AML-193 (cell line): ENCODE measurements at places on chromosomes 7 and 10.

- no peak for DNase-seq
Measured at GRCh38 chr7:44144968-44145478, 3.9 kb upstream of the MYL7 start.

DNA sequence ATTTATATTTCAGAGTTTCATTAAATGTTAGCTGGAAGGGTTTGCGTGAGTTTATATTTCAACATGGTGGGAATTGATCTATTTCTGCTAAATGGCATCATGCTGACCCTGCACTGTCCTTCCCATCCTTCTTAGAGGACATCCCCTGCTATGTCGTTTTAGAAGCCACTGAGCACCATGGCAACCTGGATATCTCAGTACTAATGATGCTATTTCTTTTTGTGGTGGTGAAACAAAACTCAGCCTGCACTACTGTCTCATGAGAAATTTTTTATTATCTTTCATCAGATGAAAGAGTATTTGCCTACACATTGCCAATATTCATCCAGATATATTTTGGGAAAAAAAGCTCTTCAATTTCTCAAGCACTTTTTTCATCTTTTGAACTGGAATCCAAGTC, 12.1 kb downstream of the EPDR1 start:
- DNase-seq = no peak

DNA sequence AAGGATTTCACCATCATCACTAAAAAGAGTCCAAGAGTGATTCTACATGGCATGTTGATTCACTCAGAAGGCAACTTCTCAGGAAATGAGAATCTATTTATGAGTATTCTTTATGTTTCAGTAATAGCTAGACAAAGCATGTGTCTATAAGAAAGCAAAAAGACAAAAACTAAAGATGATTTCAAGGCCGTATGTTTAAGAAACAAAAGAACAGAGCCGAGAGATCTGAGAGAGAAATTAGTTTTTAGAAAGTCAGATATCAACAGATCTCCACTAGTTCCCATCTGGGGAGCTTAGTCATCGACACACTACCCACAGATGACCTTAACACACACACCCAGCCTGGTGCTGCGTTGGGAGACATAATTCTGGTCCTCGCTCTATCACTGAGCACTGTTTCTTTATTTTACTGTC, 21.0 kb downstream of the PIP4K2A start:
- DNase-seq = peak; percentile 38

GRCh38 chr10:79193694-79194382, 125.1 kb downstream of the ZMIZ1 start:
- no peak for DNase-seq

DNA sequence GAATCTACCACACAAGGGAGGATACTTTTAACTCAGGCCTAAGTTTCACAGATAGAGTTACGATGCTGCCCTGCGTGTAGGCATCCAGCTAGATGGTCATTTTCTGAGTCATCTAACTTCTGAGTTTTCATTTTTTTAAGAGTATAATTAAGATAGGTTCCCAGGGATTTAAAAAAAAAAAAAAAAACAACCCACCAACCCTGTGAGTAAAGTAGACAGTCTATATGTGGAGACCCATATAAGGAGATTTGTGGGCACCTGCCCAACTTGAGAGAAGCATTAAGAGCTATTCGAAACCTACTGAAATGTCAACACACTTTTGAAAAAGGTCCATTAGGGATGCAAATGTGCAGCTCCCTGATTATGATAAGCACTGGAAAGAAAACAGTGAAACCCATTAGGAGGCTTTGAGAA, 257.3 kb downstream of the TRIL start:
- no peak for DNase-seq

DNA sequence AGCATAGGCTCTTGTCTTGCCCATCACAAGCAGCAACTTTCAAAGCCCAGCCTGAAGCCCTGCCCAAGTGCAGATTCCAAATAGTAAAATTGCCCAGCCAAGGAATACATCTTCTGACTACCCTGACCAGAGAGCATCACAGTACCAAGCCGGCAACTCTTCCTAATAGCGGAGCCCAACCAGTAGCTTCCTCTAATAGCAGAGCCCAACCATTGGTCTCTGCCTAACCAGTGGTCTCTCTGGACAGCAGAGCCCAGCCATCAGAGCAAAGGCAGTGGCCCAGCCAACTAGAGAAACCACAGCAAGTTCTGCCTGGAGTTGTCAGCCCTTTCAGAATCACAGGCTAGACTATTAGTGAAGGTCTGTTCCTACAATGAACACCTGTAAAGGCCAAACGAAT, 285.6 kb downstream of the HGF start:
- DNase-seq = no peak

- no peak for DNase-seq
Measured at GRCh38 chr7:8044761-8045430, 76.3 kb downstream of the GLCCI1 start.

DNA sequence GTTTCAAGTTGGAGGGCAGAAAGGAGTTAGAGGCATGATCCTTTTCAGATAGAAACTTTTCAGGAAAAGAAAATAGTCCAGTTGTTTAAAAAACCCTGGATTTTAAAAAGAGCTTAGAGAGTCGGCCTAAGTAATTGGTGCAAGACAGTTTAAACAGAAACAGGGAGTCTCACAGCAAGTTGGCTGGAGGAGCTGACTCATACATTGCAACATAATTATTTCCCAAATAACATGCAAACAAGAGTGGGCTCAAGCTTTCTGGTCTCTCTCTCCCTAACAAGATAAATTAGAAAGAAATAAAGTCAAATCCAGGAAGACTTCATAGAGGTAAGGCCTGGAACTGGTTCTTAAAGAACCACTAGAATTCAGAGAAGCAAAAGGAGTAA, 100.3 kb upstream of the AGBL3 start:
- DNase-seq = peak; percentile 0

GRCh38 chr7:16774986-16775385, 21.4 kb downstream of the TSPAN13 start:
- DNase-seq = no peak

DNA sequence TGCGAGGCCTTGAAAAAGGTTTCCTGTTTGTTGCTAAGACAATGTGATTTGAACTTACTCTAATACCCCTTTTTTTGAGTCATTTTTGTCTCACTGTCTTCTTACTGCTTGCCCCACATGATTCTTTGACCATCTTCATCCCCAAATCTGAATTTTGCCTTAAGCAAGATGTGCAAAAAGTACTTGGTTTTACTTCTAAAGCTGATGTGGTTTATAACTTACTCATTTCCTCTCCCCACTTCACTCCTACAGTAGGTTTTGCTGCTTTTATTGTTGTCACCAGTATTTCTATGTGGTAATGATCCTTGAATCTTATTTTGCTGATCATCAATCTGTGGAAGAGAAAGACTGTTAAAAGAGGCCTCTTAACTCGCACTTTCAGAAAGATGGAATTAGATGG, 396.4 kb downstream of the SDK1 start:
- DNase-seq = no peak

GRCh38 chr10:80582286-80582960, 44.7 kb downstream of the SH2D4B start:
- DNase-seq = no peak

DNA sequence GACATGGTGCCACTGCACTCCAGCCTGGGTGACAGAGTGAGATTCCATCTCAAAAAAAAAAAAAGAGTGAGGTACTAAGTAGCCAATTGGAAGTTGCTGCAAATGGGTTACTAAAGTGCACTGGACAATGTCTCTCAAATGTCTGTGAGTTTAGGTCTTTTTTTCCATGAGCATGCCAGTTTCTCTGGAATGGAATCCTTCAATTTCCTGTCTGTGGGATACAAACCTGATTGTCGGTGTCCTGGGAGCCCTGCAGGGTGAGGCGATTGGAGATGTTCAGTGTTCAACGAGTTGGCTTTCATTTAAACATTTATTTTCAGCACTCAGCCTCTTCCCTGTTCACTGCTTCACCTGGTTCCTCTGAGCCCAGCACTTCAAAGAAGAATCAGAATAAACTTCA, 5.3 kb upstream of the CALD1 start:
- DNase-seq = no peak

- DNase-seq = no peak
Measured at GRCh38 chr10:120760253-120760652, 90.9 kb upstream of the WDR11 start.

DNA sequence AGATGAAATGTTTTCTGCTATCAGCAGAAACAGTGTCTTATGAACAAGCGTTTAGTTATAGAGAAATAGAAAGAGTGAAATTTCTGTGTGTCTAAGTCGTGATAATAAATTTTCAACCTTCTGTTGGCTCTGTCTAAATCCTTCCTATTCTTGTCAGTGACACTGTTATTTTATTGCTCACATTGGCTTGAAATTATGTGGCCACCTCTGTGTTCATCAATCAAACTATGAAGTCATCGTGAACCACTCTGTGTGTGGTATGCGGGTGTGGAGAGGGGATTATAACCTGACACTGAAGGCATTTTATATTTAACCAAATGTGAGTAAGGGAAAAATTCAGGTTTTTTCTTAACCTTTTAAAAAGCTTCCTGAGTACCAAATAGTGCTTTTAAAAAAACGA, 12.3 kb downstream of the AOAH start:
- no peak for DNase-seq

GRCh38 chr10:123398180-123398591, 244.0 kb downstream of the BUB3 start:
- DNase-seq = no peak

GRCh38 chr7:105691082-105691679, 109.9 kb upstream of the EFCAB10 start:
- no peak for DNase-seq

DNA sequence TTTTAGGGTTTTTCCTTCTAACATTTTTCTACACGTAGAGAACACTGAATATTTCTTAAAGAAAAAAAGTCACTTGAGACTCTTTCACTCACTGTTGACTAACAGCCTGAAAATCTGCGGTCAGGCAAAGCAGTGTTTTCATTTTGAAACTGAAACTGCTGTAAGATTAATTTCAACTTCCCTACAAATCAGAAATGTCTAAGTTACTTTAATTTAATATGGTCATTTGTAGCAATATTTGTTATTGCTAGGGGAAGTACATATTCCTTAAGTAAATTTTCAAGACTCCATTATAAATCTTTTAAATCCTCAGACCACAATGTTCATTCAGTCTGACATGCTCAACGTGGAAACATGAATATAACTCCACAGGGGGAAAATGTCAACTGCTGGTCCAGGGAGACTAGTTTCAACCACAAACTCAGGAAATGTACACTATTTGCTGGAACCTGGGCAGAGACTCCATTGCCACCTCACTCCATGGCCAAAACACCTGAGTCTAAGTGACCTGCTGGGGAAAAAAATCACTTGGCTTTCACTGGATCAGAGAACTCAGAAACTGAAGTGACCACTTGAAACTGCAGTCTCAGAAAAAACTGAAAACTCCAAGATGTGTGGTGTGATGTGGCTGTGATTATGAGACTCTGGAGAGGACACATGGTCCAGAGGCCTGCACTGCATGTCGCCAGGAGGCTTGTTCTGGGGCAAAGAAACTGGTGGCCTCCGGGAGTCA, 161.2 kb downstream of the TAX1BP1 start:
- peak; percentile 20 for DNase-seq

DNA sequence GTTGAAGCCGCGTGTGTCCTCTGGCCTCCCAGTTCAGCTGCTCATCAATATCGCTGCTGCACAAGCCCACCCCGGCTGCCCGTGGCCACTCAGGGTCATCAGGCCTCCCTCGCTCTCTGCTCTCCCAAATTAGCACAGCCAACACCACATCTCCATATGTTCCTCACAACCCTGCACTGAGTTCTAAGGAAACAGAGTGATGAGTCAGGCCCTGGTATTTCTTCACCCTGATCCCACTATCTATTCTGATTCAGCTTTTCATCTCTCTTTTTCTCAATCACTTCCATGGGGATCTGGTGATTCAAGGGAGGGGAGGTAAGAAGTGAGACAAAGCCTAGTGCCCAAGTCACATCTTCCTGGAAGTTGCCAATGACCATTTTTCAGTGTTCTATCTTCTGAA, 23.8 kb downstream of the CYTH3 start:
- no peak for DNase-seq

GRCh38 chr10:29815572-29815971, 180.8 kb upstream of the SVIL start:
- DNase-seq = no peak

GRCh38 chr7:44131173-44132029, 8.1 kb upstream of the POLD2 start:
- DNase-seq = no peak

GRCh38 chr7:70711452-70711851, 420.5 kb upstream of the GALNT17 start:
- no peak for DNase-seq

DNA sequence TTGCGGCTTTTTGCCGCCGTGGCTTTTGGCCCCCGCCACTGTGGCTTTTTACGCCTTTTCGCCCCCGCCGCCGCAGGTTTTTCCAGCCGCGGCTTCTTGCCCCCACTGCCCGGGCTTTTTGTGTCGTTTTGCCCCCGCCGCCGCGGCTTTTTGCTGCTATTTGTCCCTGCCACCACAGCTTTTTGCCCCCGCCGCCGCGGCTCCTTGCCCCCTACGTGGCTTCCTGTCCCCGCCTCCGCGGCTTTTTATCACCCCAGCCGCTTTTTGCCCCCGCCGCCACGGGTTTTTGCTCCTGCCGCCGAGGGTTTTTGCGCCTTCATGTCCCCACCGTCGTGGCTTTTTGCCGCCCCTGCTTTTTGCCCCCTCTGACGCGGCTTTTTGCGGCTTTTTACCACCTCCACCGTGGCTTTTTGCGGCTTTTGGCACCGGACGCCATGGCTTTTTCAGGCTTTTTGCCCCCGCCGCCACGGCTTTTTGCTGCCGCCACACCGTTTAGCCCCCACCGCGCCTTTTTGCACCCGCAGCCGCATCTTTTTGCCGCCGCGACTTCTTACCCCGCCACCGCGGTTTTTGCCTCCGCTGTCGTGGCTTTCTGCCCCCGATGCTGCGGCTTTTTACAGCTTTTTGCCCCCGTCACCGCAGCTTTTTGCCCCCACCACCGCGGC, 637.0 kb downstream of the ZNF716 start:
- no peak for DNase-seq

DNA sequence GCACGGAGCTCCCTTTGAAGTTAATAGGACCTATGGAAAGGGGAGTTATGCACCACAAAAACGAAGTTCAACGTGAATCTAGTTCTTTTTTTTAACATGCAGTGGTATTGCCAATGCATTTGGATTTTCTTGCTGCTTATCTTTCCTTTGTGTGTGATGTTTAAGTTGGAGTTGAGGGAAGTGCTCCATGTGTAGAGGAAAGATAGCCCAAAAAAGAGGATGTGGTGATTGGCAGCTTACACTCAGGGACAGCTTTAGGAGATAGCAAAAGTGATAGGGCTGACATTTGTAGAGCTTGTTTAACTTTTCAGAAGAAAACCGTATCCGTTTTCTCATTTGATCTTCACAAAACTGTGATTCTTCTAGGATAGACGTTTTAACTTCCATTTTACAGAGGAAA, 101.3 kb downstream of the MDFIC start:
- peak; percentile 19 for DNase-seq

GRCh38 chr7:66152371-66153191, 37.9 kb downstream of the CRCP start:
- no peak for DNase-seq
